Hepatocyte (in vitro differentiated cells): ENCODE measurements at places on chromosomes 7 and 10.

DNA sequence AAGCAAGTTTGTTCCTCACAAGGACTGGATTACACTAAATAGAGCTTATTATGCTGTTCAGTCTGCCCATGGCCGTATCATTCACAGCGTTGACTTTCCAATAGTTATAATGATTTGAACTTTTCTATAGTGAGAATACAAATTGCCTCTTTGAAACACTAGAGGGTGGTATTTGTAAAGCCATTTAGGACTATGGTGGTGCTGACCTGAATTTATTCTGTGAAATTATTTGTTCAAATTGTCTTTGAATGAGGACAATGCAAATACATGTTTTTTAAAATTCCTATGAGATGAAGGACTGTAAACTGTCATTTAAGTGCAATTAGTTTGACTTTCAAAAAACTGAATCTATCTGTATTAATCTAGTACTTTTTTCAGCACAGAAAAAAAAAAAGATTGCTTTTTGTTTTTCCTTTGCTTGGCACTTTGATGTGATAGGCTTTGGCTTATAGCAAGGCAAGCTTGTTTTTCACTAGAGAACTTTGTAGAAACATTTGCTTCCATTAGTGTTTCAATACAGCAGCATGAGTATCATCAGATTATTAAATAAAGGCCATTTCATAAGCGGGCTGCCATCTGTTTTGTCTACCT, 122.7 kb upstream of the TMEM229A start:
- DNase-seq = peak; percentile 47

DNA sequence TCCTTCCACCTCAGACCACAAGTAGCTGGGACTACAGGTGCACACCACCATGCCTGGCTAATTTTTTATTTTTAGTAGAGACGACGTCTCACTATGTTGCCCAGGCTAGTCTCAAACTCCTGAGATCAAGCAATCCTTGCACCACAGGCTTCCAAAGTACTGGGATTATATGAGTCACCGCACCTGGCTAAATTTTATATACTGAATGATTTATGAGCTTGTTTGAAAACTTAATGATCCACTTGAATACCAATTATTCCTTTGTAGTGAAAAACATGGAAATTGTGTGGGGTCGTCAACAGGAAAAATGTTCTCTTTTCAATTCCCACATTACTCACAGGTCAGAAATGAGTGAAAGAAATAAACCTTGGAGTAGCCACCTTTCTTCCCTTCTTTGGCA, 31.3 kb downstream of the RAPGEF5 start:
- no peak for DNase-seq

DNA sequence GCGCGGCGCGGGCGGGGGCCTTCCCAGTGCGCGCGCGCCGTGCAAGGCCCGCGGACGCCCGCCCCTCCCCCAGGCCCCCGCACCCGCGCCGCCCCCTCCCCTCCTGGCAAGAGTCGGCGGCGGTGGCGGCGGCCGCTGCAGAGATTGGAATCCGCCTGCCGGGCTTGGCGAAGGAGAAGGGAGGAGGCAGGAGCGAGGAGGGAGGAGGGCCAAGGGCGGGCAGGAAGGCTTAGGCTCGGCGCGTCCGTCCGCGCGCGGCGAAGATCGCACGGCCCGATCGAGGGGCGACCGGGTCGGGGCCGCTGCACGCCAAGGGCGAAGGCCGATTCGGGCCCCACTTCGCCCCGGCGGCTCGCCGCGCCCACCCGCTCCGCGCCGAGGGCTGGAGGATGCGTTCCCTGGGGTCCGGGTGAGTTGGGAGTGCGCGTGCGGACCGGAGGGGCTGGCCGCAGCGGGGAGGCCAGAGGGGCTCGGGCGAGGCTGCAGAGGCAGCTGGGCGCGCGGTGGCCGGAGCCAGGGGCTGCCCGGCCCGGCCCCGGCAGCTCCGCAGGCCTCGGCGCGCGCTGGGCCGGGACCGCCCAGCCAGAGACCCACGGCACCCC, at the start of gene BMPR1A:
Gene BMPR1A (plus strand): TSS at position 109 of the 602 bp plus-strand sequence. CDS start 119,400 bp downstream, outside the sequence.
- peak; percentile 67 for DNase-seq

DNA sequence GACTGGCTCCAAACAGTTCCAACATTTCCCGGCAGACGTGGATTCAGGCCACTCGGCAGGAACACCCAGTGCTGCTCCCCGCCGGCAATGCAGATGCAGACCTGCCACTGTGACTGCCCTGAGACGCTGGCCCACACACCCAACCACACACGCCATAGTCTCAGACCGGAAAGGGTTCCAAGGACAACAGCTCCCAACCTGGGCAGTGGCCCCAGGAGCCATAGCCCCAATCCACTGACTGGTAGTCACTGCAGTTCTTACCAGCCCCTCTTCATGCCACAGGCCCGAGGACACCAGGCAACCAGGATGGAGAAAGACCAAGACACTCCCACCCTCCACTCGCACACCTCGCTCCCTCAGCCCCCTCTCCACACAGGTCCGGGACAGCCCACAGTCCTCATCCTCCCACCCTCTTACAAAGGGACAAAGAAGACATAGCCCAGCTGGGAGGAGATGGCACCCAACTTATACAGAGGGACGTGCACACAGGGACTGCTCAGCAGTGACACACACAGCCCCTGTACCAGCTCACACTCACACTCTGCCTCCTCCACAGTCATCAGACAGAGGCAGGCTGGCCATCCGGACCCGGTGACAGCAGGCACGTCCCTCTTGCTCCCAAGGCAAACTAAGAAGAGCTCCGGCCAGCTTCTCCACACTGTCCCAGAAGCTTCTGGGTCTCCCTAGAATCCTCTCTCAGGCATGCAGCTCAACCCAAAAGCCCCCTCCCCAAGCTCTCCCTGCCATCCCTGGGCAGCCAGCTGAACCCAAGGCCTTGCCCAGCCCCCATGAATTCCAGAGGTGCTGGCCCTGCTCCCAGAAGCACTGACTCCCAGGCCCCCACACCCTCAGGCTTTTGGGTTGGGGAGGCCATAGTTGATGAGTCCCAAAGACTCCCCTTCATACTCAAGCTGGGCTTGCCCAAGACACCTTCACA, 24.8 kb downstream of the KCNH2 start:
- DNase-seq = no peak

GRCh38 chr10:21534604-21535493, 817 bp downstream of the MLLT10 start:
- peak; percentile 83 for DNase-seq

- DNase-seq = no peak
Observed at GRCh38 chr10:121325490-121326231, 272.6 kb downstream of the FGFR2 start.

- peak; percentile 53 for DNase-seq
Observed at GRCh38 chr10:127279334-127279774, 83.0 kb upstream of the INSYN2A start.

GRCh38 chr7:145434811-145435210, 599.0 kb upstream of the TPK1 start:
- DNase-seq = no peak

DNA sequence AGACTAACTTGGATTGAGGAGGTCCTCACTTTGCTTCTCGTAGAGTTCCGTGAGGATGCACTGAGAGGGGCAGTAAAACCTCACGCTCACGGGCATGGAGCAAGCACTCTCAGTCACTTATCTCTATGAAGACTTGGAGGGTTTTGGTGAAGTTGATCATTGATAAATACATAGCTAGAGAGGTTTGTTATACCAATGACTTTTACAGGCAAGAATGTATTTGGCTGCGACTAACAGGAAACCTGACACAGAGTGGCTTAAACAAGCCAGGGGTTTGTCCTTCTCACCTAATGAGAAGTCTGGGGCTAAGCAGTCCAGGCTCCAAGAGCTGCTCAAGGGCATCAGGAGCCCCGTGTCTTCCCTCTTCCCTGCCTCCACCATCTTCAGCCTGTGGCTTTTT, 6.1 kb downstream of the BICC1 start:
- peak; percentile 7 for DNase-seq

GRCh38 chr7:47218378-47219176, 363.3 kb downstream of the TNS3 start:
- no peak for DNase-seq
